T-helper 9 cell (primary cell): ENCODE measurements at places on chromosomes 6 and 20.

DNA sequence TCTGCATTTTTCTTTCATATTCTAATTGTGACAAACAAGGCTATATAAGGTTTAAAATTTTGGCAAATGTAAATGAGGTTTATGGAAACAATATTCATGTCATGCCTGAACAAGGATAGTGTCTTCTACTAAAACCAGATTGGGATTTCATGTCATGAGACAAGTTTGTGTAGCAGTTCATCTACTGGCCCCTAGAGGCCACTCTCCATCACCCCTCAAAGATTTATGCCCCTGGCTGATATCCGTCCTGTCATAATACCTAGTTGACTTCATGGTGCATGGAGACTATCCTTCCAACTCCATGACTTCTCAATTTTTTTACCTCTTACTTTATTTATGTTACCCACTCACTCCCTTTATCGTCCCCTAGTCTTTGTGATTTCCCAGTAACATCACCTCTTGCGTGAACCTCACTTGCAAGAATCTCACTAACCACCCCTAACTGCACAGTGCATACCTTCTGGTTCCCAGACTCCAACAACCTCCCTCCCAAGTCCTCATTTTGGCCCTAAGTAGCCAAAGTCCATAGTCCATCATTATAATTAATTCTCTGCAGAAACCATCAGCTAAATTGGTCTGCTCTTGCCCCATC, 179.8 kb downstream of the TASP1 start:
- DNase-seq, result no peak

- DNase-seq, result peak; percentile 11
Measured at GRCh38 chr6:129671442-129672340, 38.3 kb downstream of the ARHGAP18 start.

- DNase-seq, result no peak
Measured at GRCh38 chr20:20710443-20711315, 1.8 kb downstream of the RALGAPA2 start.

DNA sequence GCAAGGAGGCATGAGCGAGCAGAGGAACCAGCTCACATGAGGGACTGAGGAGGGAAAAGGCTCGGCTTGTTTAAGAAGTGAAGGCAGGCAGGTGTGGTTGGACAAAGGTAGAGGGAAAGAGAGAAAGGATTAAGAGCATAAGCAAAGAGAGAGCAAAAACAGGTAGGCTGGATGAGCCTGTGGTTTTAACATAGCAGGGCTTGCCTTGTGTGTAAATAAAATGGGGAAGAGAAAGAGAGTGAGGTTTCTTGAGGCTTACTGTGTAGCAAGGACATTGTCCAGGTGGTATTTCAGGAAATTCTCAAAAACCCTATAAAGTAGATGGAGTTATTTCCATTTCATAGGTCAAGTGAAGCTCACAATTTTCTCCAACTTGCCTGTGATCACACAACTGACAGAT, 93.9 kb upstream of the HDAC2 start:
- DNase-seq, result no peak

DNA sequence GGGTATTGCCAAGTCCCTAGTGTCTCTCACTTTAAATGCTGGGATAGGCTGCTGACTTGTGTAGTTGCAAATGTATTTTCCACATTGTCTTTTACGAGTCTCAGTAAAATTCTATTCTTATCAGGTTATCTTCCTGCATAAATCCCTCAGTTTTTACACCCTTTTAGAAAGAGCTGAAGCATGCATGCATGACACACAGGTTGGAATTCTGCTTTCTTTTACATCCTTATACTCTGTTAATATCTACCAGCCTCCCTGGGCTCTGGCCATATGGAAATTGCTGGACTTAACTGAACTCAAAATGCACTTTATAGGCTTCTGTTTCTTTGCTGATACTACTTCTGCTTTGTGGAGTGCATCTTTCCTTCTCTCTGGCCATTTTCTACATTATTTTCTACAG, 477.4 kb downstream of the FRK start:
- DNase-seq, result no peak

DNA sequence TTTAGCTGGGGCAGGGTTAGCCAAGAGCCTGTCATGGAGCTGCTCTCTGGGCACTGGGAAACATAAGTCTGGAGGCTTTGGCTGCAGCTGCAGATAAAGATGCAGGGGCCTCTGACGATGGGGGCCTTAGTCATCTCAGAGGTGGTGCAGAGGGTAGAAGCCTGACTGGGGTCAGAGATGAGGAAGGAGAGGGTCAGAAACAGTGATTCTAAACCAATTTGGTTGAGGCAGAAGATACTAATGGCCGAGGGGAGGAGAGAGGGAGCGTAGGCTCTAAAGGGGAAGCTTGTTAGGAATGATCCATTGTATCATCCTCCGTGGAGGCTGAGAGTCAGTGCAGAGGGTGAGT, 33.8 kb downstream of the PLEKHG1 start:
- no peak for DNase-seq

GRCh38 chr6:158387036-158387435, 74.8 kb downstream of the TULP4 start:
- DNase-seq, result no peak

- no peak for DNase-seq
Measured at GRCh38 chr20:3420211-3420707, 12.8 kb upstream of the DNAAF9 start.

DNA sequence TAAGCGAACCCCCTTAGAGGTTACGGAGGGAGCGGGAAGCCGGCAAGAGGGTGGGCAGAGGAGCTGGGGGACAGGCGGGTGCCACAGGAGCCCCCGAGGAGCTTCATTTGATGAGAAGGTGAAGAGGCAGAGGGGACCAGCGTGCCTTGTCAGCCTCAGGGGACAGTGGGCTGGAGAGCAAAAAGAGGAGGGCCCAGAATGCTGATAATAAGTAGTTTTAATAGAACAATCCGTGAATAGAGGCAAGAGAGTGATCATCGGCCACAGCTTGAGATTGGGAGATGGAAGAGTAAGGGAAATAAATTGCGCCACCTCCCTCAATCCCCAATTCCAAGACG, 1.3 kb downstream of the COL19A1 start:
- DNase-seq, result no peak

DNA sequence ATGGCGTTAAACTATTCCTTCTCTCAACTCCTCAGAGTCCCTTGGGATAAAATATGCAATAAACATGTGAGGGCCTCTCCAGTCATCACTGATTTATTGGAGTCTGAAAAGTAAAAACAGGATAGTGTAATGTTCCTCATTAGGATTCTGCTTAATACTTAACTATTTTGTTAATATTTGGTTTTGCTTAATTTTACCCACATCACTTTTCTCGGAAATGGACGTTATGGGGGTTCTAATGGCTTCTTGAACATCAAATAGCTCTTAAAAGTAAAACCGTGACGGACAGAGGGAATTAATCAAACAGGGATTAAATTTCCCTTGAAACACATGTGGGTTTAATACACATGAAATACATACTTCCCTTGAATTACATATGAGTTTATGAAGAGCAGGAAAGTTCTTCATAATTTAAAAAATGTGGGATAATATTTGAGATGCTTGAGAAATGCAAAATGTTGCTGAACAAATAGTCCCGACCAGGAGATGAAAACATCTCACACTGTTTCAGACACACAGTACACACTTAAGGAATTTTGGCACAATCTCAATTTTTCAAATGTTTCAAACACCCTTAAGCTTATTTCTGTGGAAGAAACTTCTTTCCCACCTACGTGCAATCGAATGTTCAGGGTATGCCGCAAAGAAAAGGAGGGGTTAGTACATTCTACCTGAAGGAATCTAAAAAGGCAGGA, 38.4 kb upstream of the EIF2S2 start:
- DNase-seq, result no peak

DNA sequence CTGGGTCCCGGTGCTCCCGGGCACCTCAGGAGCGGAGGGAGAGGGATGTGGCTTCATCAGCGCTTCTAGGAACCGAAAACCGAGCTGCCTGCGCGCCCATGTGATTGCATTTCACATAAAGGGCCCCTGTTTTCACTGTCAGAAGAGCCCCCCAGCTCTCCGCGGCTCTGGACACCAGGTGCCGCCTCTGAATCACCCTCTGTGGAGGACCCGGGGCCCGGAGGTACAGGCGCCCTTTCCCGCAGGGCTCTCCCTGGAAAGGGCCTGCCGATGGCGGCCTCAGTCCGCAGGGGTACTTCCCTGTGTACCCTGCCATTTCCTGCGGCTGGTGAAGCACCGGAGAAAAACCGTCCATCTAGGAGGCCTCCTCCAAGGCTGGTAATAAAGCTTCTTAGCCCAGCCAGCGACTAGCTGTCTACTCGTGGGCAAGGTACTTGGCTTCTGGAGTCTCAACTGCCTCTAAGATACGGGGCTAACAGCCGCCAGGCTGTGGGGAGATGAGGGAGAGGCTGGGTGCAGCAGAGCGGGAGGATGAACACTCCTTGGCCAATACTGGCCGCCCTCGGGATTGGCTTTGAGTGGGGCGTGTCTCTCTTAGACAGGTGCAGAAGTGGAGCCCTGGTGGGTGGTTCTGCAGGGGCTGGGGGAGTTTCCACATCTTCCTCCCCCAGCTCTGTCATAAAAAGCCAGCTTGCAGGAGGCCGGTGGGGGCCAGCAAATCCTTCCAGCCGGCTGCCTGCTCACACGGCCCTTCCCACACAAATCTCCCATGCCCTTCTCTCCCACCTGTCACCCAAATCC, 1.6 kb downstream of the PPP1R16B start:
- DNase-seq, result peak; percentile 42

GRCh38 chr20:34033903-34034302, 40.2 kb downstream of the RALY start:
- DNase-seq, result no peak

- no peak for DNase-seq
Measured at GRCh38 chr6:17584241-17584803, 15.8 kb upstream of the FAM8A1 start.

DNA sequence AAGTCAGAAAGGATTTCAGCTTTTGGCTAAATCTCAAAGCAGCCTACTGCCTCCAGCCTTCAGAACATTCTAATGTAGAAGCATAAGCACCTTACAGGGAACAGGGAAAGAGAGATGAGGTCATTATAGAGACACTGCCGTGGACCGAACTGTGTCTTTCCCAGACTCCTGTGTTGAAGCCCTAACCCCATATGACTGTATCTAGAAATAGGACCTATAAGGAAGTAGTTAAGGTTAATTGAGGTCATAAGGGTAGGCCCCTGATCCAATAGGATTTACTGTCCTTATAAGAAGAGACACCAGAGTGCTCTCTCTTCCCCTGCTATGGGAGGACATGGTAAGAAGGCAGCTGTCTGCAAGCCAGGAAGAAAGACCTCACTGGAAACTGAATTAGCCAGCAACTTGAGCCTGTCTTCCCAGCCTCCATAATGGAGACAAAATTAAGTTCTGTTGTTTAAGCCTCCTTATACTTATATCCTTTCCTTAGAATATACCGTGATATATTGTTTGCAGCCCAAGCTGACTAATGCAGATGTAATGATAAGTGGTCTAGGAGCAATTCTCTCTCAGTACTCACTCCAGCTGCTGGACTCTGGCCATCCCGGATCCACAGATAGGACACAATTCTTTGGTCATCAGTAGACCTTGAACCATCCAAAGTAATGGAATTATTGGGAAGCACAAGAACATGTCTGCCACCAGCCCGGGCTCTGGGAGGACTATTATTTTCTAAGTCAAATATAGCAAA, 71.4 kb downstream of the ALDH5A1 start:
- DNase-seq, result no peak

GRCh38 chr6:19789100-19789803, 47.9 kb upstream of the ID4 start:
- no peak for DNase-seq

DNA sequence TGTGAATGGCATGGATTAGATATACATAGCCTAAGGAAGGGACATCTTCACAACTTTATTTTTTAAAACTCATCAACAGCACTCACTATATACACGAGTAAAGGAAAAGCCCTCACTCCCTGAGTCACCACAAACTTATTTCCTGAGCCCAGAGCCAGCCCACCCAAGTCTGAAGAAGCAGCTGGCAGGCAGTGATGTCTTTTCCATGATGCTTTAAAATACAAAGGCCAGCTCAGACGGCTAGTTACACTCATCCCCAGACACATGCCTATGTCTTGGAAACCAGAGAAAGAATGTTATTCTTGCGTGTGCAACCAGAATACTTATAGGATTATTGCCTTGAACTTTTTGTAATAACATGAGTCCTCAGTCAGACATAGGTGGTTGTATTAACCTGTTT, 114.4 kb downstream of the ADGRG6 start:
- DNase-seq, result no peak

GRCh38 chr20:63831646-63831992, 555 bp upstream of the ZBTB46 start:
- no peak for DNase-seq

- DNase-seq, result no peak
Measured at GRCh38 chr6:111767752-111768430, 105.4 kb downstream of the FYN start.

DNA sequence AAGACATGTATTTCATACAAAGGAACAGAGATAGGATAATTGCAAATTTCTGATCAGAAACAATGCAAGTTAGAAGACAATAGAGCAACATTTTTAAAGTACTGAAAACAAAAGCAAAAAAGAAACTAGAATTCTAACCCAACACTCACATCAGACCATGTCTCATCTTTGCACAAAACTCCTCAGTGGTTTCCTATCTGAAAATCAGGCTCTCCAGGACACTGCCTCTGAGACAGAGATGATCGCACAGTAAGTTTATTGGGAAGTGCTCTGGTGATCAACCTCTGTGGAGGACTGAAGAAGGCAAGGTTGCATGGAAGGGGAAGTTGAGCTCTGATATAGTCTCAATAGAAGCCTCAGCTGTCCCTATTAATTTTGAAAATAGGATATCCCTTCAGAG, 2.3 kb upstream of the TTBK1 start:
- no peak for DNase-seq

GRCh38 chr6:56856036-56856580, 98.8 kb upstream of the BEND6 start:
- DNase-seq, result no peak

DNA sequence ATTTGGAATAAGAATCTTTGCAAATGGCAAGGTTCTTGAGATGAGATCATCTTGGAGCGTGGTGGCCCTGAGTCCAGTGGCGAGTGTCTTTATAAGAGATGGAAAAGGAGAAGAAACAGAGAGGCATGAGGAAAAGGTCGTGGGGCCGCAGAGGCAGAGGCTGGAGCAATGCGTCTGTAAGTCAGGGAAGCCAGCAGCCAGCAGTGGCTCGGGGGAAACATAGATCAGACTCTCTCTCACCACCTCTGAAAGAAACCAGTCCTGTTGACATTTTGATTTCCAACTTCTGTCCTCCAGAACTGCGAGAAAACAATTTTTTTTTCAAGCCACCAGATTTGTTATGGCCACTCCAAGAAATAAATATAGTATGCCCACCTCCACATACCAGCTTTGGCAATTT, 226.6 kb downstream of the TFAP2C start:
- DNase-seq, result no peak

GRCh38 chr6:74892091-74892490, 313.8 kb downstream of the COL12A1 start:
- no peak for DNase-seq

DNA sequence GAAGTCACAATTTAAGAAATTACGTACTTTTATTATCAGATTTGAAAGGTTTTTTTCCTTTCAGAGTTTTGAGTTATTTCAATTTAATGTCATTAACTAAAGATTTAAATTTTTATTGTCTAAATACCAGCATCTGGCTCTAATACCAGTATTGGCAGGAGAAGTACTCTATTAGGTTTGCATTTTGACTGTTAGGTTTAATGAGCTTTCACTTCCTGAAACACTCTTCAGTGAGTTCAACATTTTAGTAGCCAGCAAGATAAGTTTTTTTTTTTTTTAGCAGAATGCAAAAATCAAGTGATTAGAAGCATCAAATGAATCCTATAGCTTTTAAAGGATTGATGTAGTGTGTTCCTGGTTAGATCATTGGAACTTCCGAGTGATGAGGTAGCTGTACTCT, 34.0 kb upstream of the SCGN start:
- DNase-seq, result no peak

- no peak for DNase-seq
Measured at GRCh38 chr20:1854246-1854645, 41.0 kb upstream of the SIRPA start.
